ENCODE measurements at places on chromosomes 4 and X.

DNA sequence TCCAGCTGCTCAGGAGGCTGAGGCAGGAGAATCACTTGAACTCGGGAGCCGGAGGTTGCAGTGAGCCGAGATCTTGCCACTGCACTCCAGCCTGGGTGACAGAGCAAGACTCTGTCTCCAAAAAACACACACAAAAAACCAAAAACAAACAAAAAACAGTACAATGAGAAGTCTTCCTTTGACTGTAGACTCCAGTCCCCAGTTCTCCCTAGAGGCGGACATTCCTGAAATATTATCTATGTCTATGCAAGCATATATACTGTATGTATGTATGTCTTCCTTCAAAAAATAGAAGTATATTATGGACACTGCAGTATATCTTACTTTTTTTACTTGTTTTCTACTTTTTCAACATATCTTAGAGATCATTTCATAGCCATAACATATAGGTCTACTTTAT lies 10.2 kb upstream of the FGF2 start:
- DNase-seq: no peak

- no peak for DNase-seq
Measured at GRCh38 chrX:115632455-115632854, 71.5 kb downstream of the PLS3 start.

DNA sequence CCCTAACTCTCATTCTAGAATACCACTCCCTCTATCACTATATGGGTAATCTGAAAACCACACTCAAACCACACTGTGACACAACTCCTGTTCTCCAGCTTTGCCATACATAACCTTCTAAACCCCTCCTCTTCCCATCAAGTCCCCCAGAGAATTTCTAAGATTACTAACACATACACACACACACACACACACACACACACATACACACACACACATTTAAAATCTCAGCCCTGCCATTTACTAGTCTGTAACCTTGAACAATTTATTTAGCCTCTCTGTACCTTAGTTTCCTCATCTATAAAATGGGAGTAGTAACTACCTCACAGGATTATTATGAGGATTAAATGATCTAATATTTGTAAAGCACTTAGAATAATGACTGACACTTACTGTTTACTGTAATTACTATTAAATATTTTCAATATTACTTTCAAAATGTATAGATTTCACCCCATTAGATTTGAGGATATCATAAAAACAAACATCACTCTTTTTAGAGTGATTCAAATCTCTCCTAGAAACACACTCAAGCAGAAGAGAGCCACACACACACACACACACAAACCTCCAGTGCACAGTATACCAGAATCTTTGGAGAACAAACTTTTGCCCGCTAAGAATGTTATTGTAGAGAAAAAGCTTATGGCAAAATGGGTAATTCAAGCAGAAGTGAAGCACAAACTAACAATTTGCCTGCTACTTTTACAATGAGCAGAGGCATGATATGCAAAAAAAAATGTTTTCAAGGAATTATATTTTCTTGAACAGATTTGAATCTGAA lies 3.8 kb downstream of the ANKRD50 start:
- DNase-seq: no peak

- DNase-seq: no peak
Measured at GRCh38 chr4:20423420-20423819, 171.7 kb downstream of the SLIT2 start.

DNA sequence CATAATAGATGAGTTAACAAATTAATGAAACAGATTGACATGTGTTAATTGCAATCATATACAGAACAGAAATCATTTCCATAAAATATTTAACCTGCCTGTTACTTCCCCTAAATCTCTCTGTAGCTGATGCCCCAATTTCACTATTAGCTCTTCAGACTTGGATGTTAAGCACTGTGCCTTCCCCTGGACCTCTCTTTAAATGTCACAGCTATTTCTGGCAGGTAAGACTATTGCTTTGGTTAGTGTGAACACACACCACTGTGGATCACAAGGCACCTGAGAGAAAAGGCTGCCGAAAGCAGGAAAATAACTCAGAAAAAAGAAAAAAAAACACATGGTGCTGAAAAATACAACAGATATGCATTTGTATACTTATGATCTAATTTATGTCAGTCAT lies 91.3 kb downstream of the SNCA start:
- DNase-seq: no peak

DNA sequence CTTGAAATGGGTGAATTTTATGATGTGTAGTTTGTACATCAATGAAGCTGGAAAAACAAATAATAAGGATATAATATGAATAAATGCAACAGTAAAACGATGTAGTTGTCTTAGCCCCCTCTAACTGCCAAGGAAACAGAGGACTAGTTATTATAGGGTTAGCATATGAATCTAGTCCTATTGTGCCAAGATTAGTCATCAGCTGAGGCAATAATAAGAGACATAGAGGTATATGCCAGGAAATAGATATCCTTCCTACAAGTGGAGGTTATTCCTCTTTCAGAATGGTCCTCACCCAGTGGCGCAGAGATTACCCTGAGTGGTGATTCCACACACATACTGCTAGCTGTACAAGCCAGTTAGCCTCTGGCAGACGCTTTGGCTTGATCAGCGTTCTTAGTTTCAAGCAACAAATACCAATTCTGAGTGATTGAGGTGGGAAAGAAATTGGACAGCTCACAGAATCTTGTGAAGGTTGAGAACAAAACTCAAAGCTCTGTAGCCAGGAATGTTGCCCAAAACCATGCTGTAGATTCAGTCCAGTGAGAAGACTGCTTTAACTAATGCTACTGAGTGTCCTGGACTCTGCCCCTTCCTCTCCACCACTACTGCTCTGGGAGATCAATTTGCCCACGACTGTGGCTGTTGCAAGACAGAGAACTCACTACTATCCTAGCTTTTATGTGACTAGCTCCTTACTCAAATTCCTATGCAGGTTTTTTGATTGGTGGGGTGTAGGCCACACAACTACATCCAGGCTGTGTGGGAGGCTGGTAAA lies 27.0 kb upstream of the ZNF280C start:
- no peak for DNase-seq

GRCh38 chr4:75821966-75822365 lies 80.3 kb downstream of the PPEF2 start:
- DNase-seq: no peak

DNA sequence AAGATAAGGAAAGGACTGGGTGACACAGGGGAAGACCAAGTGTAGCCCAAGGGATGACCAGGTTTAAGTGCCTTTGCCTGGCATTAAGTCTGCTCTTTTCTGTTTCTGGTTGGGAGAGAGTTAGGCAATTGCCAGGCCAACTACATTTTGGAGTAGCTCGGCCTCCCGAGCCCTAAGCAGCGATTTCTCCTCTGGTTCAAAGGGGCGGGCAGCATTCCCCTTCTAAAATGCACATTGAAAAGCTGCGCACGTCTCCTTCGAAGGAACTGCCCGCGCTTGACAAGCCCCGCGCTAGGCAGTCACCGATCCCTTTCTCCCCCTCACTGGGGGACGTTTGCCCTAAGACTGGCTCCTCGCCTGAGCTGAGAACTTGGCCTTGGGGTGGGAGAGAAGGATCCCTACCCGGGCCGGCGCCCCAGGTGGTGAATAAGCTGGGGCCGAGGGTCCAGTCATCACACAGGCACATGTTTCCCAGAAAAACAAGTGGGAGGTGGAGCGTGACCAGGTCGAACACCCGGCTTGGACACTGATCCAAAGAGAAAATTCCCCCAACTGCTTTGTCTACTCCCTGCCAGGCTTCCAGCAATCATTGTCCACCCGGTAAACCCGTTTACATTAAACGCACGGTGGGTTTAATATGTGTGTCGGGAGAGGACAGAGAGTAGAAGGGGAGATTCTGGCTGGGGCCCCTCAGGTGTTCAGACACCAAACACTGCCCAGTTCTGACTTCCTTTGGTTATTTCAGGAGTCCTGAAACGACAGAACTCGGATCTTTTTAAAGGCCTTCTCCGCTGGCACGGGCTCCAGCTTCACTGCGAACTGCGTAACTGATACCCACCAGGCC lies 4.0 kb downstream of the ARX start:
- no peak for DNase-seq

DNA sequence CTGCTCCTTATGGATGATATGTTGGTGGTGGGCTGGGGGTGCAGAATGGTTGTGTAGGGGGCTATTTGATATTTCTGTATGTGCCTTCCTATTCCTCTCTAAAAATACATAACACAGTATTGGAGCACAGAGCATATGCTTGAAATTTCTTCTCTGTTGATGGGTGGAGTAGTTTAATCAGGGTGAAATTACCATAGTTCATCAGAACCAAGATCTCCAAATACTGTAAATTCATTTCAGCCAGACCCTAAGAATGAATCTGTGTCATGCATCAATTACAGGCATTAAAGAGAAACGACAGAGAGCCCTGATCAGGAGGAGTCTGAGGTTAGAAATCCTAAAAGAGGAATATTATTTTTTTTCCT lies 25.1 kb upstream of the CCDC149 start:
- DNase-seq: no peak

DNA sequence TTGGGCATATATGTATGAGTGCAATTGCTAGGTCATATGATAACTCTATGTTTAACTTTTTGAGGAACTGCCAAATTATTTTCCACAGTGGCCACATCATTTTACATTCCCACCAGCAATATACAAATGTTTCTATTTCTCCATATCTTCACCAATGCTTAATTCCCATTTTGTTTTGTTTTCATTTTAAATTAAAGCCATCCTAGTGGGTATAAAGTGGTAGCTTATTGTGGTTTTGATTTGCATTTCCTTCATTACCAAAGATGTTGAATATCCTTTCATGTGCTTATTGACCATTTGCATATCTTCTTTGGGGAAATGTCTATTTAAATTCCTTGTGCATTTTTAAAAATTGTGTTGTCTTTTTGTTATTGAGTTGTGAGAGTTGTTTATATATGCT lies 36.7 kb upstream of the SCOC start:
- DNase-seq: no peak

Data from GM04504 (cell line).